ENCODE measurements at places on chromosomes 12 and 14.

GRCh38 chr12:38279756-38280155 lies 36.8 kb upstream of the ALG10B start:
- no peak for DNase-seq

DNA sequence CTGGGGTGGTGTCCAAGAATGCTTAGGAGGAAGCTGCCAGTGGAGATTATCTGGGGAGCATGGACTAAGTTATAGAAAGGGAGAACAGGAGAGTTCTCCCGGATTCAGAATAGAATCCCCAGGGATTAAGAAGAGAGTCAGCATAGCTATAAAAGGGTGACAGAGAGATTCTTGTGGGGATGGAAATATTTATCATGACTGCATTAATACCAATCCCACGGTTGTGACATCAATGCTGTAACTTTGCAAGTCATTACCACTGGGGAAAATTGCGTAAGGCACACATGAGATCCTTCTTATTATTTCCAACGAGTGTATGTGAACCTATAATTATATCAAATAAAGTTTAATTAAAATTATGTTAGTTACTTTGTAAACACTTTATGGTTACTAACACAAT lies 447.9 kb upstream of the TMEM132C start:
- no peak for DNase-seq

GRCh38 chr12:12996209-12996608 lies 3.9 kb downstream of the HEBP1 start:
- no peak for DNase-seq

GRCh38 chr14:105739331-105740102 lies 213.1 kb downstream of the TMEM121 start:
- DNase-seq, result no peak

DNA sequence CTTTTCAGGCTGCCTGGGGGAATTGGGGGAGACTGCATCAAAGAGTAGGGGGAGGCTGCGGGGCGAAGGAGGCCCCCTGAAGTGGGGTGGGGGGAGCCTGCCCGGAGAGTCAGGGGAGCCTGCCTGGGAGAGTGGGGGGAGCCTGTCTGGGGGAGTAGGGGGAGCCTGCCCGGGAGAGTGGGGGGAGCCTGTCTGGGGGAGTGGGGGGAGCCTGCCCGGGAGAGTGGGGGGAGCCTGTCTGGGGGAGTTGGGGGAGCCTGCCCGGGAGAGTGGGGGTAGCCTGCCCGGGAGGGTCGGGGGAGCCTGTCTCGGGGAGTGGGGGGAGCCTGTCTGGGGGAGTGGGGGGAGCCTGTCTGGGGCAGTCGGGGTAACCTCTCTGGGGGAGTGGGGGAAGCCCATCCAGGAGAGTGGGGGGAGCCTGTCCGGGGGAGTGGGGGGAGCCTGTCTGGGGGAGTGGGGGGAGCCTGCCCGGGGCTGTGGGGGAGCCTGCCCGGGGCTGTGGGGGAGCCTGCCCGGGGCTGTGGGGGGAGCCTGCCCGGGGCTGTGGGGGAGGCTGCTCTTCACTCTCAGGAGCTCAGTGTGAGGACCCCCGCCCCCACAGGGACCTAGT lies 6.5 kb upstream of the DEGS2 start:
- DNase-seq, result no peak

- no peak for DNase-seq
These were observed 53.3 kb upstream of the STK38L start for GRCh38 chr12:27190761-27191160.

DNA sequence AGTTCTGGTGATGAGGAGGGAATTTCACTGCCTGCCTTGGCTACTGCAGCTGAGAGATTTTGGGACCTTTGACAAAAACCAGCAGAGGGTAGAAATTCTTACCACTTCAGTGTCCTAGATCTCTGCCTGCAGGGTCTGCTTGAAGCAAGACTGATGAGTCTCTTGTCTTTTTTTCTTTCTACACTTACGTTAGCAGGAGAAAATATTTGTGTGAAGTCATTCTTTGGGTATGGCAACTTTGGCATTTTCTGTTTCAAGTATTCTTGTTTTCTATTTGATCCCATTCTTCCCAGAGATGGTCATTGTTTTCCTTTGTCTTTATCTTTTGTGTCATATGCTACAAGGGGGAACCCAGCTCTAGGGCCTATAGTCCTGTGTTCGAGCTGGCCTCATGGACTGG lies 65.6 kb upstream of the FERMT2 start:
- DNase-seq, result no peak

DNA sequence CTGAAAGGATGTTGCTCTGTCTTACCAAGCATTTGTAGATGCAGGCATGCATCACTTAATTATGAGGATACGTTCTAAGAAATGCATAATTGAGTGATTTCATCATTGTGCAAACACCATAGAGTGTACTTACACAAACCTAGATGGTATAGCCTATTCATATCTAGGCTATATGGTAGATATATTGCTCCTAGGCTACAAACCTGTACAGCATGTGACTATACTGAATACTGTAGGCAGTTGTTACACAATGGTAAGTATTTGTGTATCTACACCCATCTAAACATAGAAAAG lies 75.9 kb downstream of the IFT81 start:
- no peak for DNase-seq

DNA sequence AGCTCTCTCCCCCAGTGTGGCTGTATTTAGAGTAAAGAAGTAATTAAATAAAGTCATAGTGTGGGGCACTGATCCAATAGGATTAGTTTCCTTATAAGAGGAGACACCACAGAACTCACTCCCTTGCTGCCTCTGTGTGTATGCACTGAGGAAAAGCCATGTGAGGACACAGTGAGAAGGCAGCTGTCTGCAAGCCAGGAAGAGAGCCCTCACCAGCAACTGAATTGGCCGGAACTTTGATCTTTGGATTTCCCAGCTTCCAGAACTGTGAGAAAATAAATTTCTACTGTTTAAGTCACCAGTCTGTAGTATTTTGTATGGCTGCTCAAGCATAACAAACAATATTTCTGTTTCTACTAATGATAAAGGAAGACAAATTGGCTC lies 368.7 kb upstream of the PRICKLE1 start:
- DNase-seq, result no peak

- no peak for DNase-seq
These were observed 43.2 kb upstream of the PNMA1 start for GRCh38 chr14:73757381-73757780.

GRCh38 chr12:131921866-131922769 lies 7.0 kb upstream of the PUS1 start:
- DNase-seq, result no peak

GRCh38 chr12:9707864-9708808 lies 24.8 kb downstream of the CLECL1 start:
- DNase-seq, result peak; percentile 10

GRCh38 chr12:52525661-52526499 lies 5.7 kb upstream of the KRT5 start:
- no peak for DNase-seq

GRCh38 chr12:131550121-131550520 lies 160.8 kb upstream of the SFSWAP start:
- DNase-seq, result no peak

- no peak for DNase-seq
These were observed 10.6 kb downstream of the PHLDA1 start for GRCh38 chr12:76020731-76021672.

DNA sequence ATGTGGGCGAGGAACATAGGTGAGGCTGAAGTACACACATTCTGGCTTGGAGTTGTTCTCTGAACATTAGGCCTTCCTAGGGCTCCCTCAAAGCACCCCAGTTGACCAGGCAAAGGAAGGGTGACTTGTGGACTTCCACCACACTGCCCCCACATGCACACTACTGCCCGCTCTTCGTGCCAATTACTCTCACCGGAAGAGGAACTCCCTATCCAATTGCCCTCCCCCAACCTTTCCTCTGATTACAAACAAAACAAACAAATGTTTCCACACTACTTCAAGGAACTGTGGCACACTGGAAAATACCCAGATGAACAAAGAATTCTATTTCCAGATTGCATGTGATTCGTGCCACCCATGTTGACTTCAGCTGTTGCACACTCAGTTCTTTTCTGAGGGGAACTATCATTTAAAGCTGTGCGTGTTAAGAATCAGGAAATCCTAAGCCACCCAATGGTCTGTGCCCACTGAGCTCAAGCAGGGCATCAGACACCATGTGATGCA lies 139.3 kb downstream of the SSPN start:
- no peak for DNase-seq

DNA sequence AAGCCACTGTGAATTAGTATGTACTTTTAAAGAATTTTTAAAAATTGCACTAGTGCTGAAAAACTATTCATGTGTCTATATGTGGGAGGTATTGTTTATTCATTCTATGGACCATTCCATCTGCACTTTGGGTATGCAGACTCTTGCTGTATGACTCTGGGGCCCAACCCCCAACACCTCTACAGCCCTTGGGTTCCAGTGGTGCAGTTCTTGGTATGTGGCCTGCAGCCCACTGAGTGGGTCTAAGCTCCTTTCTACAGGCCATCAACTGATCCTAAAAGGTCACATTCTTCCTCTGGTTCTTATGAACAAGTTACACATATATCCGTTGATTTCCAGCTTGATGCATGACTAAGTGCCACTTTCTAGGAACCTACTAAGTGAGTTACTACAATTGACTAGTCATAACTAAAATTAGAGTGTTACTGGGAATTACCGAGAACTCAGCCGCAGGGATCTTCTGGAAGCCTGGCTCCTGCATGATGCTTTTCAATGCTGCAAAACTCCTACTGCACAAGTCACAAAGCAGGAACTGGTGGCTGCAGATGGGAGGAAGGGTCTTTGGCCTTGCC lies 62.4 kb upstream of the MED13L start:
- no peak for DNase-seq

DNA sequence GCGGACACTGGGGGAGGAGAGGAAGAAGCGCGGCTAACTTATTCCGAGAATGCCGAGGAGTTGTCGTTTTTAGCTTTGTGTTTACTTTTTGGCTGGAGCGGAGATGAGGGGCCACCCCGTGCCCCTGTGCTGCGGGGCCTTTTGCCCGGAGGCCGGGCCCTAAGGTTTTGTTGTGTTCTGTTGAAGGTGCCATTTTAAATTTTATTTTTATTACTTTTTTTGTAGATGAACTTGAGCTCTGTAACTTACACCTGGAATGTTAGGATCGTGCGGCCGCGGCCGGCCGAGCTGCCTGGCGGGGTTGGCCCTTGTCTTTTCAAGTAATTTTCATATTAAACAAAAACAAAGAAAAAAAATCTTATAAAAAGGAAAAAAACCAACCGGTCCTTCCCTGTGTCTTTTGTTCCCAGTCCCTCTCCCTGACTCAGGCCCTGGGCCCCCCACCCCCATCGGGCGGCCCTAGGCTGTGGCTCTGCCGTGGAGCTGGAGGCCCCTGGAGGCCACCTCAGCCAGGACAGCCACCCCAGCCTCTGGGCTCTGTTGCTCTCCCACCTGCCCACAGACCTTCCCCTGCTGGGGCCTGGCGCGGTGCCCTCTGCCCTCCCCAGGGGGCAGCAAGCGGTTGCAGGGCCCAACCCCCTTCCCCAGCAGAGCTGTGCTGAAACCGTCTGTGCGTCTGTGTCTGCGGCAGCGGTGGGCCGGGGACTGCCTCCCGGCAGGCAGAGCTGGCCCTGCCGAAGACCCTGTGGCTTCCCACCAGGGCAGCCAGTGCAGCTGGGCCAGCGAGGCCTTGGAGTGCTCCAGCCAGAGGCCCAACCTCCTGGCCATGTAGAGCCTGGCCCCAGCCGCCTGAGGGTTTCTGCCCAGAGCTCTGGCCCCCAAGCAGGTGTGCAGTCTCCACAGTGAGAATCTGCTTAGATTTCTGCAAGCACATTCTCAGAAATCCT lies 4.0 kb upstream of the CRIP2 start:
- no peak for DNase-seq

GRCh38 chr12:104083769-104084475 lies 19.6 kb downstream of the HCFC2 start:
- DNase-seq, result no peak

DNA sequence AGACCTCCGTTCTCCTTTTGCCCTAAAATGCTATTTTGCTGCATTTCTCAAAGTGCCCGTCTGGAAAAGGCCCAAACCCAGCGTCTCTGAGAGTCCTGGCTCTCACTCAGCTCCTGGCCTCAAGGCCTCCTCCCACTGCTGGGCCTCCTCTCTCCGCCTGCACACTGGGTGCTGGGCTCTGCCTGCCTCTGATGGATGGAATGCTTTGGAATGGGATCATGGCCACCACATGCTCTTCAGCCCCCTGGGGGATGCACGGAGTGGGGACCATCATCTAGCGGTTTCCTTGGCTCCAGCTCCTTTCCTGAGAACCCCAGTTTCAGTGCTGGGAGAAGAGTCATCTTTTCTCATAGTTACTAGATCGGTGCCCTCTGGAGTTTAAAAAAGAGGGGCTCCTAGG lies 65.2 kb downstream of the KDM2B start:
- no peak for DNase-seq

- DNase-seq, result no peak
These were observed 58.0 kb downstream of the NUAK1 start for GRCh38 chr12:106080791-106081170.

DNA sequence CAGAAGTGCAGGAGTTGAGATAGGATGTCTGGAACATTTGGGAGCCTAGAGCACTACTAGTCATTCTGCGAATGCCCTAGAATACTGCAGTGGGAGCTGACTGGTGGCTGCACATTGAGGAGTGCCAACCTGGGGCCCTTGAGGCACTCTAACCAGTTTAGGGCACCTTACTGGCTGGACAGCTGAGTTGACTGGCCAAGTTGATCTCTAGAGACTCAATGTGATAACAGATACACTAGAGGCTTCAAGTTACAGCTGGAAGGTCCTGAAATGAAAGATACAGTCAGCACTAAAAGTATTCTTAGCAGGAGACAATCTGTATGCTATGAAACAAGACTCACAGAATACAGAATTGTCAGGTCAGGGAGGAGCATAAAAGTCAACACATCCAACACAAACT lies 8.0 kb downstream of the SLC8A3 start:
- no peak for DNase-seq

DNA sequence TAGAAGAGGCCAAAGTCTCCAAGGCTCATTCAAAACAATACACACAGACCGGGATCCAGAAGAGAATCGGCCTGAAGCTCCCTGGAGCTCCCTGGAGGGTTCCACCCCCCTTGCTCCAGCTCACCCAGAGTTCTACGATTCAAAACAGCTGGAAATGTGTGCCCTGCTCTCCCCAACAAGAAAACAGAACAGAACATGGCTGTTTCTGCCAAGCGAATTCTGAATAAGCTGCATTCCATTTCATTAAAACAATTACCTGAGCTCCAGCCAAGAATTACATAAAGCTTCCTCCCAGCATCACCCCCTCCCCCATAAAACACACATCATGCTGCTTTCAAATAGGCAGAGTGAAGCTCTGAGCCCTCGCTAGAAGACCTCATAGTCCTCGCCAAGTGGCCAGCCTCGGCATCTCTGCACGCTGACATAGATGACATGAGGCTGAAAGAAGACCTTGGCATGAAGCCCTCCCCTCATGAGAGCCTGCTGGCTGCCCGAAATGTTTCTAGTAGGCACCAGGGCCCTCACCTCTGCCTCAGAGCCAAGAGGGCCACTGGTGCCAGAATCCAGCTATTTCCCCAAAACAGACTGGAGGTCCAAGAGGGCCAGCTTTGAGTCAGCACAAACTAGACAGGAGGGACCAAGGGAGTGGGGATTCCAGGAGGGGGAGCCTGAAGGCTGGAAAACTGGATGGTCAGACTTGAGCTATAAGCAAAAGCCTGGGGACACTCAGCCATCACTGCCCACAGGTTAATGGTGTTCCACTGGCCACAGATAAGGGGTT lies 8.3 kb downstream of the PXN start:
- DNase-seq, result no peak
